ENCODE measurements at places on chromosomes 3 and 15. TPM values are rescaled to one million over a fixed set of nuclear protein-coding genes. Genes with fewer than 3 reads are reported as not detected.

DNA sequence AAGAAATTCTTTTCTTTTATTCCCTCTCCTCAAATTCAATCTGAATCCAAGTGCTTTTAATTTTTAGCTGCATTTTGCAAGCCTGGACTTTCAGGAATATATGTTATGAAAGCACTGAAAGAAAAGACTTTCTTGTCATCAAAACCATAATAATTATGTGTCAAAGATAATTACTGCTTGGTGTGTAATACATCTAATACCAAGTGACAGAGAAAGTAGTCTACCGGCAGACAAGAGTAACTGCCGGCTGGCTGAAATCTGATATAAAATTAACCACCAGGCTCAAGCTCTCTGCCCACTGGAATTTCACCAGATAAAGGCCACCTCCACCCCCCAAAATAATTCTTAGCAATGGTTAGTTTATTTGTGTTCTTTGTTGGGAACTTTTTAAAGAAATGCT, 220.9 kb upstream of the CDIN1 start:
- no peaks in the 10 kb centered on the region for H3K27me3 ChIP-seq
- no peaks in the 10 kb centered on the region for H3K36me3 ChIP-seq
- no peak overlapping the region for H3K4me3 ChIP-seq
- no peak overlapping the region for H3K27ac ChIP-seq

GRCh38 chr15:90086868-90087268, 15.4 kb downstream of the IDH2 start:
- DNase-seq: no peak
- no peaks in the 10 kb centered on the region for H3K27me3 ChIP-seq
- H3K4me3 ChIP-seq: no peak overlapping the region
- peaks cover 6% of the 10 kb centered on the region for H3K36me3 ChIP-seq
- no peak overlapping the region for H3K27ac ChIP-seq

The EXD1 gene
- total RNA-seq: not detected

GRCh38 chr3:117761703-117762620, 1052.4 kb downstream of the TUSC7 start:
- H3K36me3 ChIP-seq: no peaks in the 10 kb centered on the region
- H3K4me3 ChIP-seq: no peak overlapping the region
- H3K27ac ChIP-seq: no peak overlapping the region
- peaks cover 16% of the 10 kb centered on the region for H3K27me3 ChIP-seq
- no peak for DNase-seq
- no peaks in the 10 kb centered on the region for H3K4me1 ChIP-seq

The NUP210 gene
- total RNA-seq: 74.9 TPM

DNA sequence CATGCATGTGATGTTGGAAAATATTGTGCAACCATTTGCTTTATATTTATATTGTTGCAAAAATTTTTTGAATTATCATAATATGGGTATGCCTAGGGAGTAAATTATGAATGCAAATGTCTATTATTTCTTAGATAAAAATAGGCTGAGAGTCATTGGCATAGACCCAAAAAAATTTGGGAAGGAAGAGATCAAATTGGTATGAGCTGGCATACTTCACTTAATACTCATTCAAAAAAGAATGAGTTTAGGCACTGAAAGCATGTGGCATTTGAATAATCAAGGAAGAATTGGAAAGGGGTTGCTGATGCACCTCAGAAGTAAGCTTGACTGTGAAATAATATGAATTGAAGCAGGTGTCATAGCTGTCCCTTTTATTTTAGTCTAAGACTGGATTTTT, 764.0 kb upstream of the DPPA4 start:
- no peaks in the 10 kb centered on the region for H3K4me1 ChIP-seq
- no peak overlapping the region for H3K4me3 ChIP-seq
- no peak overlapping the region for H3K27ac ChIP-seq
- H3K27me3 ChIP-seq: no peaks in the 10 kb centered on the region

The MAP1A gene
- 1.9 TPM for total RNA-seq

DNA sequence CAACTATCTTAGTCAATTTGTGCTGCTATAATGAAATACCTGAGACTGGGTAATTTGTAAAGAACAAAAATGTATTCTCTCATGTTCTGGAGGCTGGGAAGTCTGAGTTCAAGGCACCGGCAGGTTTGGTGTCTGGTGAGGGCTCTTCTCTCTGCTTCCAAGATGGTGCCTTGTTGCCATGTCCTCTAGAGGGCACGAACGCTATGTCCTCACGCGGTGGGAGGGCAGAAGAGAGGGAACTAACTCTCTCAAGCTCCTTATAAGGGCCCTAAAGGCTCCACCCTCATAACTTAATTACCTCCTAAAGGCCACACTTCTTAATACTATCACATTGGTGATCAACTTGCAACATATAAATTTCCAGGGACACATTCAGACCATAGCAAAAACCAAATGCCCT, 108.4 kb downstream of the ADAMTSL3 start:
- DNase-seq: no peak
- no peaks in the 10 kb centered on the region for H3K27me3 ChIP-seq
- no peak overlapping the region for H3K4me3 ChIP-seq
- H3K4me1 ChIP-seq: no peaks in the 10 kb centered on the region
- H3K36me3 ChIP-seq: no peaks in the 10 kb centered on the region

DNA sequence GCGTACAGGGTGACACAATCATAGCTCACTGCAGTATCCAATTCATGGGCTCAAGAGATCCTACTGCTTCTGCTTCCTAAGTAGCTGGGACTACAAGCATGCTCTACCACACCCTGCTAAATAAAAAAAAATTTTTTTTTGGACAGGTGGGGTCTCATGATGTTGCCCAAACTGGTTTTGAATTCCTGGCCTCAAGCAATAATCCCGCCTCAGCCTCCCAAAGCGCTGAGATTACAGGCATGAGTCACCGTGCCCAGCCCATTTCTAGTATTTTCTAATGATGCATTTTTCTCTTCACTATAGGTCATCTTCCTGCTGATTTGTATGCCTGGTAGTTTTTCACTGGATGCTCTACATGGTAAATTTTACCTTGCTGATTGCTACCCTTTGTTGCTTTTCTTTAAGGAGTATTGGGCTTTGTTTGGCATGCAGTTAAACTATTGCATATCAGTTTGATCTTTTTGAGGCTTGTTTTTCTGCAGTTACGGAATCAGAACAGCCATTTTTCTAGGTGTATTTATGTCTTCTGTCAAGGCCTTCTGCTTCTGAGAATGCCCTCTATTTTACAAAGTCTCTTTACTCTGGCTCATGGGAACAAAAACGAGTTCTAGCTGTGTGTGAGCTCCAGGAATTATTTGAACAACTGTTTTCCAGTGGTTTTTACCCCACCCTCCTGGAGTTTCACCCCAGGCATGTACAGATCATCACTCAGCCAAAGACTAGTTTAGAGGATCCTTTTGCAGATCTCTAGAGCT, 14.2 kb upstream of the NPTN start:
- no peaks in the 10 kb centered on the region for H3K27me3 ChIP-seq
- no peak overlapping the region for H3K4me3 ChIP-seq
- H3K27ac ChIP-seq: no peak overlapping the region
- no peak for DNase-seq
- H3K4me1 ChIP-seq: peaks cover 17% of the 10 kb centered on the region

DNA sequence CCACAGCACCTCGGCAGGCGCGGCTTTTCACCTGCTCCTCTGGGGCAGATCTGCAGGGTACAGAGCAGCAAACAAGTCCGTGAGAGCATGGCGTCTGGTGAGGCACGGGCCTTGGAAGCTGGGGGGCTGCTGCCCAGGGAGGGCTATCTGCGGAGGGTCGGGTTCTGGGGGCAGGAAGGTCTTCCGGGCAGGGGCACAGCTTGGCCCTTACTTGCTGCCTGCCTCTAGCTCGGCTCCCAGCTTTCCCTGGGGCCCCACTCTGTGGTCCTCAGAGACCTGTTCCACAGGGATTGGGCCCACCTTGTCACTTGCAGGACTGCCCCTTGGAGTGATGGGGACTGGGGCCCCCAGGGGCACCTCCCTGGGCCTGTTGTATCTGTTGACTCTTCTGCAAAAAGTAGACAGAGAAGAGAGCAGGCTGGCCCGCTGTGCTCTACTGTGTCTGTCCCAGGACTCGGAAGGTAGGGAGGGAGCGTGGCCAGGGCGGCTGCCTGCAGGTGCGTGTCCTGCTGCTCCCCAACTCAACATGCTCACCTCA, 84.1 kb downstream of the TBC1D2B start:
- no peaks in the 10 kb centered on the region for H3K36me3 ChIP-seq
- H3K27ac ChIP-seq: peak overlapping the region; percentile 72
- H3K4me3 ChIP-seq: no peak overlapping the region
- H3K4me1 ChIP-seq: peaks cover 20% of the 10 kb centered on the region

The KNG1 gene
- 0.25 TPM for total RNA-seq

GRCh38 chr3:66271231-66271630, 50.4 kb downstream of the SLC25A26 start:
- H3K27me3 ChIP-seq: no peaks in the 10 kb centered on the region
- no peak overlapping the region for H3K4me3 ChIP-seq
- H3K4me1 ChIP-seq: no peaks in the 10 kb centered on the region
- no peak for DNase-seq
- H3K36me3 ChIP-seq: no peaks in the 10 kb centered on the region
- H3K27ac ChIP-seq: no peak overlapping the region

DNA sequence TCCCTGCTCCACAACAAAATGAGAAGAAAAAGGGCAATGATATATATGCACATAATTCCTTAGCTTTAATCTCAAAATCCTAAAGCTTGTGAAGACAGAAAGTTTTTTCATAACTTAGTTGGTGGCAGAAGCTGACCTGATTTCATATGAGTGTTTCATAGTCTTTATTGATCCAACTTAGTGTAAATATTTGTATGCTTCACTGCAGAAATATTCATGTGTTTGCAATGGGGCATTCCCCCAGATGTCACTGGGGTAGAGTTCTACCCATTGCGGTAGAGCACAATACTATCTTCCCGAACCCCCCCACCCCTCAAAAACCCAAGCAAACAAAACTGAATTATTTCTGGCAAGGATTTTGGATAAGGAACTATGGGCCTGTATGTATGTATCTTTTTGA, 221.2 kb downstream of the THRB start:
- no peak for DNase-seq
- H3K4me1 ChIP-seq: no peaks in the 10 kb centered on the region
- no peak overlapping the region for H3K4me3 ChIP-seq
- no peaks in the 10 kb centered on the region for H3K27me3 ChIP-seq
- no peak overlapping the region for H3K27ac ChIP-seq
- H3K36me3 ChIP-seq: no peaks in the 10 kb centered on the region

DNA sequence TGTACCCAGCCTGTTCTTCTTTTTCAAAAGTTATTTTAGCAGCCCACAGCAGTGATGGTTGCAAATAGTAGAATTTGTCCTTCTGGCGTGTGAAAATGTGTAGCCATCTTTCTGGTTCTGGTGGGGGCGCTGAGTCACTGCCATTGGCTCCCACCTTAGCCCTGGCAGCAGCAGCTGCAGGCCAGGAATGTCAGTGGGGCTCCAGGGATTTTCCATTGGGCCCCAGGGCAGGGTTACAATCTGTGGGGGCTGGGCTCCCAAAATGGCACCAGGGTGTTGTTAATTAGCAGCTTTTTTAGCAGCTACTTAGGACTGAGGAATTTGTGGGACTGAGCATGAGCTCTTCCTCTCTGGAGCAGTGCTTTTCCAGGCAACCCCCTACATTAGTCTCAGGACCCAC, 38.9 kb downstream of the TOPAZ1 start:
- no peak for DNase-seq
- peaks cover 5% of the 10 kb centered on the region for H3K4me1 ChIP-seq
- H3K27ac ChIP-seq: no peak overlapping the region
- no peaks in the 10 kb centered on the region for H3K36me3 ChIP-seq

DNA sequence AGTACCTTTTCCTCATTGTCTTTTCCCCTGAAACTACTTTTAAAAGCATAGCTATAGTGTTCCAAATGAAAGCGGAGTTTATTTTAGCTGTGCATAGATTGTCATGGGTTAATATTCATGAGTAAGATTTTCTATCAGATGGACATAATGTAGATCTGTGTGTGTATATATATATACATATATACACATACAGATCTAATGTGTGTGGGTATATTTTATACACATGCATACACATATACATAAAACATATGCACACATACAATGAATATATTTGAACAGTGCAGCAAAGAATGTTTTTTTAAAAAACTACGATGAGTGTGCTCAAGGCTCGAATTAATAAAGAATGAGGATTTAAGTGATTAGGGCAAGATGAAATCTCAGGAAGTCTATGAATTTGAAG, 328.3 kb upstream of the IL12A start:
- no peaks in the 10 kb centered on the region for H3K36me3 ChIP-seq
- H3K4me3 ChIP-seq: no peak overlapping the region
- no peak overlapping the region for H3K27ac ChIP-seq
- no peak for DNase-seq
- no peaks in the 10 kb centered on the region for H3K27me3 ChIP-seq

Measured in HCT116 (cell line).